ENCODE measurements at places on chromosomes 7 and 10.

DNA sequence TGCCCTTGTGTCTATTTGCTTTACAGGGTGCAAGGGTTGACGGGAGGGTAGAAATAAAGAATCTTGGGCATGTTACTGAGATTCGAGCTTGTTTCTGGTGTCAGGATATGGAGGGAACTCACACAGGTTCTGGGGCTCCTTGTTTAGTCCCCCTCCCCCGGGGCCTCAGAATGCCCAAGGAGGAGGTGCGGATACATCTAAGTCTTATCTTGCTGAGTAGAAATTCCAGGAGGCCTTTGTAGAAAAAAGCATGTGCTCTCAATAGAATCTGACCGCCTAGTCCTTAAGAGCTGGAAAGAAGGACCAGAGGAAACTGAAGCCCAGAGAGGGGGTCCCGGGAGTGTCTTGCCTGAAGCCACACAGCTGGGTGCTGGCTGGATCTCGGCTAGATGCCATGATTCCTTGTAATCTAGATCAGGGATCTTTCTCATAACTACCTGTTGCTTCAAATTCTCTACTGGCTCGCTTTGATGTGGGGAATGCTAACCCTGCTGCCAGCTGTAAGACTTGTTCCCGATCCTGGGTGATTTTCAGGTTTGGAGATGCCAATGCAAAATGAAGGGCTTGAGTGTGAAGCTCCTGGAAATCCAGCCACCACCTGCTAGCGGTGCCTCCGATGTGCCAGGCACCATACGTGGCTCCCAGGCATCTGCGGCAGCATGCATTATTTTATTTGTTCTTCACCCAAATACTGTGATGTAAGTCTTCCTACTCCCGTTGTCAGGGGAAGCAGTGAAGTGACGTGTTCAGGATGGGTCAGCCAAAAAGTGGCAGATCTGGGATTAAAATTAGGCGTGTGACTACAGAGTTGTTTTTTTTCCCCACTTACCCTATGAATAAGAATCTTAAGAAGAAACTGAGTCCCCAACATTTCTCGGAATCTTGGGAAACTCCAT is 226.0 kb downstream of the TCF7L2 start:
- no peak for DNase-seq

DNA sequence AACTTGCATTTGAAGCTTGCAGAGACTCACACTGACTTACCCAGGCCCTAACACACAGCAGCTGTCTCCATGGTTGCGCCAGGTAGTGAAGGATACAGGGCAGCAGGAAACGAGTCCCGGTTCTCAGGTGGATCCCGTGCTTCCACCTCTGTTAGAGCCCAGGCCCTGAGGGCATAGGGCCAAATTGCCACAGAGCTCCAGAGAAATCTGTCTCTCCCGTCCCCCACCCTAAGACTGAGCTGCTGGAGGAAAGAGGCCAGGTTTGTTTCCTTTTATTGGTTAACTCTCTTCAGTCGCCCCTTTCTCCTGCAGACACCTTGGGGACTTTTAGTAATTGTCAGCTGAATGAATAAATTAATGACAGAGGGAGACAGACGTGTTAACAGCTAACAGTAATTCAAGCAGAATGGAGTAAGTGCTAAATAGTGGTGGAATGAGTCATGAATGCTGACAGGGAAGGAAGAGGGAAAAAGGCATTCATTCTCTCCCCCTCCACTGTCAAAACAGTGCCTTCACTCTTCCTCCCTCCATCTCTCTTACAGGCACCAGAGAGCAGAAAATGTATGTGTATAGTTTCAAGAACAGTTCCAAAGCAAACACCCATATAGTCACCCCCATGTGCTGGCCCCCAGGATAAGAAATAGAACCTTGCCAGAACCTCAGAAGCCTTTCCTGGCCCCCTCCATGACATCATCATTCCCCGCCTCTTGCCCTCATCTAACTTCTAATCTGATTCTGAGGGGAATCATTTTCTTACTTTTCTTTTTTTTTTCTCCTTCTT is 16.8 kb upstream of the DLG5 start:
- DNase-seq: no peak

- no peak for DNase-seq
These were observed 127.0 kb downstream of the CCNY start for GRCh38 chr10:35463105-35463867.

- DNase-seq: no peak
These were observed 396.0 kb downstream of the SEMA3D start for GRCh38 chr7:84790882-84791281.

DNA sequence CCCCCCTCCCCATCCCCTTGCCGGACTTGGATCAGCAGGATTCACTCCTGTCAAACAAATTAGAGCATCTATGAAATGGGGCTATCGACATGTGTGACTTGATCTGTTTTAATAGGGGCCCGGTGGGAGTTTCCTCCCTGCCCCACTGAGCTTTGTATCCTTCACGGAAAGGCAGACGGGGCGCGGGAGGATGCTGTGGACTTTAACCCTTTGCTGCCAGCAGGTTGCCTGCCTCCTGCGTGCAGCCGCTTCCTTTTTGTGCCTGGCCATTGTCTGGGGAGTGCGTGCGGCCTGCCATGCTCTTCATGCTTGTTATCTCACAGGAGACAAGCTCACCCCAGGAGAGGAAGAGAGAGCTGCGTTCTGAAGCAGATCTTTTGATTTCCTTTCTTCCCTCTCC is 512.8 kb upstream of the GALNT17 start:
- peak; percentile 39 for DNase-seq

GRCh38 chr10:111877258-111877657 is 306.3 kb downstream of the GPAM start:
- DNase-seq: no peak

GRCh38 chr10:7015457-7015856 is 395.4 kb downstream of the SFMBT2 start:
- DNase-seq: no peak

DNA sequence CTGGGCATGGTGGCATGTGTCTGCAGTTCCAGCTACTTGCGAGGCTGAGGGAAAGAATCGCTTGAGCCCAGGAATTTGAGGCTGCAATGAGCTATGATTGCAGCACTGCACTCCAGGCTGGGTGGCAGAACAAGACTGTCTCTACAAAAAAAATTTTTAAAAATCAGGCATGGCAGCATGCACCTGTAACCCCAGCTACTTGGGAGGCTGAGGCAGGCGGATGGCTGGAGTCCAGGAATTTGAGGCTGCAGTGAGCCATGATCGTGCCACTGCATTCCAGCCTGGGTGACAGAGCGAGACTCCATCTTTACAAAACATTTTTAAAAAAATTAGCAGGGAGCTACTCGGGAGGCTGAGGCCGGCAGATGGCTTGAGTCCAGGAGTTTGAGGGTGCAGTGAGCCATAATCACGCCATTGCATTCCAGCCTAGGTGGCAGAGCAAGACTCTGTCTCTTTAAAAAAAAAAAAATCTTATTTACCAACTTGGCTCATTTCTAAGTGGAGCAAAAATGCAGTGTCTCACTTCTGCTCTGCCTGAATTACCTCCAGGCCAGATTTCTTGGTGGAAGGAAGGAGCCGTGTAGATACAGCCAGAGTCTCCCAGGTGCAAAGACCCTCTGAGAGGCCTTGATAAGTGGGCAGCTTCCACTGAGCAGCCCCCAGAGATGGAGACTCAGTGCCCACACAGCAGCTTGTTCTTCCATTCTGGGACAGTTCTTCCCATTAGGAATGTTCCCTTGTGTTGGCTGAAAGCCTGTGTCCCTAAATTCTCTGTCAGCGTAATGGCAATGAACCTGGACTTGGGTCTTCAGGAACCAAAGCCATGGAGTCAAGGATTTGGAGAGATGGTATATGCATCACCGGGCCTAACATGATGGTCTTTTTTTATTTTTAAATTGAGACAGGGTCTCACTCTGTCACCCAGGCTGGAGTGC is 30.0 kb downstream of the GTF2IRD1 start:
- no peak for DNase-seq

DNA sequence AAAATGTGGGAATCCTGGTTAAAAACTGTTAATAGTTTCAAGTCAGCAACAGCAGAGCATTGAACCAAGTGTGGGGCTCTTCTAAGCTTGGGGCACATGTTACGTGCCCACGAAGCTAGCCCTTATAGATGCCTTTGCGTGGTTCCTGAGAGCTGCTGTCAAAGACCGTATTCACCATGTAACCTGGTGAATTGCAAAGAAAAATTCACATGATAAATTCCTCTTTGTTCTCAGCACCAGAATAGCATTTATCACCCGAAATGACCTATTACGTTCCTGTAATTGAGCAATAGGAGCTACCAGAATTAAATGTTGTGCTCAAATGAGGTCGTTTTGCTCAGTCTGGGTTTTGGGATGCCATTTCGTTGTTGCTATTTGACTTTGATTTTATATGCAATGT is 202.6 kb upstream of the PRPS1L1 start:
- DNase-seq: no peak

DNA sequence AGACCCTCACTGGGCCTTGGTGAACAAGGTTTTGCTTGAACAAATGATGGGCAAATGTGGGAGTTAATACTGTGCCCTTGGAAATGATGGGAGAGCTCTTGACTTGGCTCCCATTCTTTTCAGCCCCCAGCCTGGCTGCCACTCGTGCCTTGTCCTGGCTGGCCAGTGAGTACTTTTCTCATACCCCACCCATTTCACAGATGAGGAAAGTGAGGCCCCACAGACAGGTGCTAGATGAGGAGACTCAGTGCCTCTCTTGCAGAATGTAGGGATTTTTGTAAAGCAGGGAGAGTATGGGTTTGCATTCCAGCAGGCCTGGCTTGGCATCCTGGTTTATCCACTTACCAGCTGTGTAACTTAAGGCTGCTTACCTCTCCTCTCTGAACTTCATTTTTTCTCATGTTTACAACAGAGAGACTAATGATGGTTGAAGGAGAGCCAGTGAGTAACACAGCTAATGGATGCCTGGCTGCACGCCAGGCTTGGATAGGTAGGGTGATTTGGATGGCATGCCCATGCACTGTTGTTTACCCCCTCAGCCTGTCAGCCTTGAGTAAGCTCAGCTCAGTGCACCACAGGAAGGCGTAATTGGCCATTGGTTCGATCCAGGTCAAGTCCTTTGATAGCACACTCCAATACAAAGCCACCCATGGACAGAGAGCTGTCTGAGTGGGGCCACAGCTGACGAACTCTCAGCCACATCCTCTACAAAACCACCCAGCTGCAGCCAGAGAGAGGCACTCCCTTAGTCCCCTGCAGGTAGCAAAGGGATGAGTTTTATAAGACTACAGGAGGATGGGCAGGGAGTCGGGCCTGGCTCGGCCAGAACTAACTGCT is 436.8 kb downstream of the RPS24 start:
- no peak for DNase-seq

DNA sequence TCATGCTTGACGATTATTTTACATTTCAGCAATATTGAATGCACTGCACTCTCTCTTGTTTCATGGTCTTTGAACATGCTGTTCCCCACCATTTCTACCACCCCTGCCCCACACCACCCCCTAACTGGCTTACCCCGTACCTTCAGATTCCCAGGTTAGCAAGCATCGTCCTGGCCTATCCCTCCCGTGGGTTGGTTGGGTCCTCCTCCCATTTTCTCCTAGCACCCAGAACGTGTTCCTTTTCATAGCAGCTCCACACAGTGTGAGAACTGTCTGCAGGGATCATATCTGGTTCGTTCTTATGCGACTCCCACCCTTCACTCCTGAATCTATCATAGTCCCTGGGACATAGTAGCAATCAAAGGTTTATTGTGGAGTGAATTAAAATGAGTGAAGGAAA is 48.6 kb downstream of the C10orf90 start:
- DNase-seq: no peak

- DNase-seq: no peak
These were observed 402.3 kb upstream of the PCDH15 start for GRCh38 chr10:55203319-55203718.

DNA sequence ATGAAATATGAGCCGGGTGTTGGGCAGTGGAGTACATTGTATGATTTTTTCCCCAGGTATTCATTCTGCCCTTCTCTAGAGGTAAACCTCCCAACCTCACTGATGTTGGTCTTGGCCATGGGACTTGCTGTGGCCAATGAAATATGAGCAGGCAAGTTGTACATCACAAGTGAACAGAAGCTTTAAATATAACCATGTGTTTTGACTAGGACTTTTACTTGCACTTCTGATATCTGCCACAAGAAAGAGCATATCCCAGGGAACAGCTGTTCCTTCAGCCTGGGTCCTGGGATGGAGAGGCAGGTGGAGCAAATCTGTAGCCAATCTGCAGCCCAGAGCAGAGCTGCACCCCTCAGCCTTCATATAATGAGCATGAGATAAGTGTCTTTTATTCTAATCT is 109.8 kb upstream of the PALS2 start:
- DNase-seq: no peak

GRCh38 chr10:88427024-88427423 is 156.1 kb downstream of the RNLS start:
- no peak for DNase-seq

DNA sequence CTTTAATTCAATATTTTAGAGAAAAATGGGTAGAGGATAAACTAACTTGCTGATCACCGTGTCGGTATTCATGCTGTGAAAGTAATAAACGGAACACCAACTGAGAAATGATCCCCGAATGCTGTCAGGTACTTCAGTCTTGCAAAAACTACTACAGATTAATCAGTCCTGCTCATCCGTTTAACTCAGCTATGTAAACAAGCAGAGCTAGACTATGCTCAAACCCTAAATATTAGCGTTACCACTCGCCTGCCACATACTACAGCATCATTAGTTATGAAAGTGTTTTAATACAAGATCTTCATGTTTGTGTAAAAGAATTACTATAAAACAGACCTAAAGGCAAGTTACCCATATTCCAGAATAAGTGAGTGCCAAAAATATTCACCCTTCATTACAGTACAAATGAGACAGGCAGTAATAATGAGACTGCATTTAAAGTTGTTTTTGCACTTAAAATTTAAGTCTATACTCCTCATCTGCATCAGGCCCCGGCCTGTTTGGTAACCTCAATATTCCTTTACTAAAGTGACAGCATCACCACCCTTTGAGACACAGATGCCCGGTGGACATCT is 952 bp downstream of the DNMBP start:
- no peak for DNase-seq

DNA sequence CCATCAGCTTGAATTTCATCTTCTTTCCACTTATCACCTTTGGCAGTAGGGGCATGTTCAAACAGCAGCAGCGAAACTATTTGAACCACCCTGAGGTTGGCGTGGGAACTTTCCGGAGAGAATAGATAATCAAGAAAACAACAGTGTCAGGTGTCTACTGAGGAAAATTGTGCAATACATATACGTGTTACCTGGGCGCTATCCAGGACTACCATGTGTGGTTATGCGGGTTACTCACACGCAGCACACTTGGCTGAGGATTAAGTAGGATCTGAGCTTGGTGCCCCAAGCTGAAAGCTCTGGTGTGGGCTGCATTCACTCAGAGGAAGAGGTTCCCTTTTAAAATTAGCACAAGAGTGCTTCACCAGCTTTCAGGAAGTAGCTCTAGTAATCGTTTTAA is 8.8 kb upstream of the ABI1 start:
- no peak for DNase-seq

DNA sequence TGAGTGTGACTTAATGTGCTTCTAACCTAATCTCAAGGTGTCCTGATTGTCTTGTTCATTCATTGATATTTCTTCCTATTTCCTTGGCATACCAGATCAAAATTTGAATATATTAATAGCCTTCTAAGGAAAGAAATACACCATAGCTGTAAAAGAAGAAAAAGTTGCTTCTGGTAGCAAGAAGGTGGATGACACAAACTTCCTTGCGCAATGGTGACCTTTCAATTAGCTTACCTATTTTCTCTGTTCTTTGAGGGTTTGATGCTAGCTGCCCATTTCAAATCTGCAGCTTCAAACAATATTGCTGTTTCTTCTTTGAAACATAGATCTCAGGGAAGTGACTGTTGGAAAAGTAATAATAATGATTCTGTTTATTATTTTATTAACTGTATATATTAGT is 108.8 kb downstream of the ADAM22 start:
- DNase-seq: no peak
